ENCODE measurements at places on chromosomes 16 and 17. TPM values are rescaled to one million over a fixed set of nuclear protein-coding genes. Genes with fewer than 3 reads are reported as not detected.

PSMC3IP gene
- 1.8 TPM for total RNA-seq

PRSS21 gene
- not detected for total RNA-seq

TP53TG3B gene
- not detected for total RNA-seq

KRT31 gene
- not detected for total RNA-seq

ZG16B gene
- total RNA-seq = not detected
